ENCODE measurements at places on chromosomes 11 and 22.

- no peak for DNase-seq
These were observed 141.5 kb upstream of the FAT3 start for GRCh38 chr11:92083123-92083522.

DNA sequence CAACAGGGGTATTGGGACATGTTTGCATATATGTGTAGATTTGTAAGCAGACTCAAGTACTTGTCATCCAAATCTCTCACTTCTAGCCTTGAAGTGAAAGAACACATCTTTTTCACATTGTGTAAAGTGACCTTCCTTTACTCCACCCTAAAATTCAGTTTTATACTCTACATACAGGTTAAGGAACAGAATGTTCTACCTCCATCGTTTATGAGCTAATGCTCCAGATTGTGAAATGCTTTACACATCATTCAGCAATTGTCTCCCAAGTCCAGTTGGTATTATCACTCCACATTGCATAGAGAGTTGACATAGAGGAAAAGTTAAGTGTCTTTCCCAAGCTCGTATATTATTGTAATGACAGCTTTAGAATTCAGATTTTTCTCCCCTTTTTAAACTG, 46.1 kb upstream of the BLID start:
- no peak for DNase-seq

DNA sequence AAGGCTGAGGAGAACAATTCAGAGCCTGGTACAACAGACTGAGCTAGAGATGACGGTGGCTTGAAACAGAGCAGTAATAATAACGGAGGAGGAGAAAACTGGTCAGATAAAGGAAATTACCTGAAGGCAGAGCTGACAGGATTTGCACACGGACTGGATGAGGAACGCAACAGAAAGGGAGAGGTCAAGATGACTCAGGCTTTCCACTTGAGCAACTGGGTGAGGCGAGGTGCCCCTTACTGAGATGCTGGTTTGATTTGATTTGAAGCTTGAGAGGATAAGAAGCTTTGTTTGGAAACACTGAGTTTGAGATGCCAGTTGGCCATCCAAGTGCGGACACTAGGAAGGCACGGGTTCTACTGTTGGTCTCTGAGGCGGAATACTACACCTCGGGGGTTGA, 35.4 kb upstream of the NRIP3 start:
- DNase-seq, result no peak

GRCh38 chr11:2218031-2218633, 46.5 kb upstream of the TH start:
- no peak for DNase-seq

DNA sequence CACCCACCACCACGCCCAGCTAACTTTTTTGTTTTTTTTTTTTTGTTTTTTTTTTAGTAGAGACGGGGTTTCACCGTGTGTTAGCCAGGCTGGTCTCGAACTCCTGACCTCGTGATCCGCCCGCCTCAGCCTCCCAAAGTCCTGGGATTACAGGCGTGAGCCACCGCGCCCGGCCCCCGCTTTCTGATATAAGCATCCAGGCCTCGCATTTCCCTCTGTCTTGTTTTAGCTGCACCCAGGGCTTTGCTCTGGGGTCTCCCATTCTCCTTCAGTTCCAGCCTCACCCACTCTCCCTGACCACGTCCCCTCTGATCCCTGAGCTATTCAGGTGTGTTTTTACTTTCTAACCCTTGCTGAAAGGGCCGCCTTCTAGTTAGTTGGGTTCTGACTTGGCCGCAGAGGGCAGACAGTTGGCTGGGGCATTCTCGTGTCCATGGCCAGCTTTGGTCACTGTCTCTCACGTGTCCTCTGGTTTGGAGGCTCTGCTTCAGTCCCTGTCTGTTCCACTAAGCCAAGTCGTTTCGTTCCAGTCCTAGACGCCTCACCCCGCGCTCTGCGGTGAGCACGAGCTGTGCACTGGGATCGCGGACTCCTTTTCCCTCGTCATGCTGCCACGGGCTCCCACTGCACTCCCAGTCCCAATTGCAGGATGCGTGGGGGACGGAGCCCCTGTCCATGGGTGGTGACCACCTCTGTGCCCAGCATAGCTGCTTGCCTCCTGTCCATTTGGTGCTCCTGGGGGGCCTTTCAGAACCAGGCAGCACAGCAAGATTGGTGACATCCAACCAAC, 6.0 kb upstream of the TNNT3 start:
- no peak for DNase-seq

DNA sequence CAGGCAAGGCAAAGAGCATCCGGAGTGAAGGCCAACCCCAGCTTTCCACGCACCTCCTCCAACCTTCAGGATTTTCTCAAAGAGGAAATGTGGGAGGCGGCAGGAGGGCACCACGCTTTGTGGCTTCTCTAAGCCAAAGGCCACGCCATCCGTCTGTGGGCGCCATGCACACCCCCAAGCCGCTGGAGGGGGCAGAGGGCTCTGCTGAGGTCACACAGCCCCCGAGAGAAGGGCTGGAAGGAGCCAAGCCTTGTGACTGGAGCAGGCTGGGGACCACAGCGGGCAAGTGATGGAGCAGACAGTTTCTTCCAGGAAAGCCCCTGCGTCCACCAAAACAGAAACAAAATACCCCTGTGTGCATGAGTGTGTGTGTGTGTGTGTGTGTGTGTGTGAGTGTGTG, 527.4 kb downstream of the BRD1 start:
- no peak for DNase-seq

- DNase-seq, result no peak
These were observed 590.0 kb upstream of the ANO3 start for GRCh38 chr11:25741886-25742285.

- no peak for DNase-seq
These were observed 278.1 kb downstream of the SWAP70 start for GRCh38 chr11:9941991-9942390.

DNA sequence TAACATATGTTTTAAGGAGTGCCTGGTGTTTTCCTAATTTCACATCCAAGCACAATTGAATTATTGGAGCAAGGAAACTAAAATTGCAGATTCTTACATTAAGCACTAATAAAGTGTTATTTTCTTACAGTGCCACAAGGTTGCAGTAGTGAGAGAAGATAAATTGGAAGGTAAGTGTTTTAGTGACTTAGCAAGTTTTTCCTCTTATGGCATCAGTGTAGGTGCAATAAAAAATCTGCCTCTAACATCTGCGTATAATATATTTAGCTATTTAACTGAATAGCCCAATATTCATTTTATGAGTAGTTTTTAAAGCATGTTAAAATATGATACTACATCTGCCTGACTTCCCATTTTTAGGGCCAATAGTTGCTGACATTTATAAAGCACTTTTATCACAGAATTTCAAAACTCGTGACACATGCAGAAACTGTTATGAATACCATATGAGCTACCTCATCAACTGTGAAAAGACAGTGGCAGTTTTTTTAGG, 19.0 kb downstream of the POLD3 start:
- DNase-seq, result no peak

DNA sequence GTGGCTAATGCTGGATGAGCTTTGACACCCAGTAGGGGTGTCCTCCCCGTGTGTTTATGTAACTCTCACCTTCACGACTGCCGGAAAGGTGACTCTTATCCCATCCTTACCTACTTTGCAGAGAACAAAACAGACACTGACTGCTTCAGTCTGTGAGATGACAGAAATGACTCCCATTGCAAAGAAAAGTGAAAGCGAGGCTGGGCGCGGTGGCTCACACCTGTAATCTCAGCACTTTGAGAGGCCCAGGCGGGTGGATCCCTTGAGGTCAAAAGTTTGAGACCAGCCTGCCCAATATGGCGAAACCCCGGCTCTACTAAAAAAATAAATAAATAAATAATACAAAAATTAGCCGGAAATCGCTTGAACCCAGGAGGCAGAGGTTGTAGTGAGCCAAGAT, 106.4 kb upstream of the ANO1 start:
- no peak for DNase-seq

DNA sequence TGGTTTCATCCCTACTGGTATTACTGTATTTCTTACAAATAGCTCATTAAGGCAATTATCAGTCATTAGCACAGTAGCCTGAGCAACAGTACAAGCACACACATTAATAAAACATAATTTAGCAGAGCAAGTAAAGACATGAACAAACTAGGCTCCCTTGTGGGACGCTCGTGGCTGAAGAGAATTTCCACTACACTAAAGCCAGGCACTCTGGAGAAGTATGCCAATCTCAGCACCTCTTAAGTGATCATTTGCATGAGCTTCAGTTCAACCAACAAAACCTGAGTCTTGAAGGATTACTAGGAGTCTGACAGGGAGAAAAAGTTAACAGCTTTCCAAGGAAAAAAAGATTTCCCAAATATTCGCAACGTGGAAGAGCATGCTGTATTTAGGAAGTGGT, 109.1 kb downstream of the LARGE1 start:
- no peak for DNase-seq

- no peak for DNase-seq
These were observed 24.4 kb upstream of the PAMR1 start for GRCh38 chr11:35549787-35550186.

Data from dorsolateral prefrontal cortex (tissue), 122 donors.